ENCODE measurements at places on chromosomes 1 and 21. TPM values are rescaled to one million over a fixed set of nuclear protein-coding genes. Genes with fewer than 3 reads are reported as not detected.

Gene APOBEC4
- polyA plus RNA-seq, result 2.9 TPM

Gene ZNF695
- polyA plus RNA-seq, result not detected

Gene ANP32E
- 20.8 TPM for polyA plus RNA-seq

Gene C1QTNF12
- 3.0 TPM for polyA plus RNA-seq

Gene CFHR2
- not detected for polyA plus RNA-seq

Gene KANK4
- 0.10 TPM for polyA plus RNA-seq

Gene IVL
- 0.52 TPM for polyA plus RNA-seq

Gene SMPDL3B
- 6.4 TPM for polyA plus RNA-seq

Gene KCNK2
- polyA plus RNA-seq, result 0.08 TPM

Gene YBEY
- 32.1 TPM for polyA plus RNA-seq

Measured in lung (tissue), 17 donors.